ENCODE measurements at places on chromosomes 13 and 19.

GRCh38 chr19:501646-502045, 5.4 kb downstream of the MADCAM1 start:
- no peak for DNase-seq
- H3K27me3 ChIP-seq = peaks cover 21% of the 10 kb centered on the region
- H3K27ac ChIP-seq = no peak overlapping the region
- H3K4me3 ChIP-seq = no peak overlapping the region
- H3K4me1 ChIP-seq = peaks cover 16% of the 10 kb centered on the region

DNA sequence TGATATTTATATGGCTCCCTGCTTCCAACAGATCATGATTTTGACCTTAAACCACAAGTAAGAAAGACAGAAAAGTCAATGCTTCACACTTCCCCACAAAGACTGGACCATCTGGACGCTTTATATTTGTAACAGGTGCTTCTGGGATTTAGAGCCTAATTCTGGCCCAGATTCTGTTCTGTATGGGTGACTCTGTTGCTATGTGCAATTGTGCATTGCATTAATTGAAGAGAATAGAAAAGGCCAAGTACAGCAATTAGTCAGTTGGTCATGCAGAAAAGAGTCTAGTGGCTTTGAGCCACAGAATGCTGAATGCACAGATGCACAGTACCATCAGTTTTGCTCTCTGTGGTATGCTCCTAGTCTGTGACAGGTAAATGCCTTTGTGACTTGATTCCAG, 657.4 kb upstream of the ATXN8OS start:
- H3K4me1 ChIP-seq = no peaks in the 10 kb centered on the region
- H3K27me3 ChIP-seq = no peaks in the 10 kb centered on the region
- DNase-seq = no peak
- H3K27ac ChIP-seq = no peak overlapping the region

- no peak overlapping the region for H3K4me3 ChIP-seq
- H3K4me1 ChIP-seq = peaks cover 22% of the 10 kb centered on the region
- H3K27ac ChIP-seq = no peak overlapping the region
- peaks cover 7% of the 10 kb centered on the region for H3K27me3 ChIP-seq
- DNase-seq = peak; percentile 40
Observed at GRCh38 chr13:45728759-45729158, 26.6 kb downstream of the CBY2 start.

DNA sequence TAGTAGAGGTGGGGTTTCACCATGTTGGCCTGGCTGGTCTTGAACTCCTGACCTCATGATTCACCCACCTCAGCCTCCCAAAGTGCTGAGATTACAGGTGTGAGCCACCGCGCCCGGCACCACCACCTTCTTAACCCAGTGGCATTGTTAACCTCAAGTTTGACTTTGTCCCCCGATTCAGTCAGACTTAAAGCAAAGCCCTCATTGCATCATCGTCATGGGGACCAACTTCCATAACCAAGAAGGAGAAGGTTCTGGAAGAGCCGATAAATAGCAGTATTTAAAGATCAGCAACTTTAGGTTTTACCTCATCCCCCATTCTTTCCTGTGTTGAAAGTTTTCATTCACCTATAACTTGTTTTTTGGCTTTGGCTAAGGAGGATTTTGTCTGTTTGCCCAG, 6.7 kb upstream of the INAFM1 start:
- peaks cover 10% of the 10 kb centered on the region for H3K4me1 ChIP-seq
- peaks cover 41% of the 10 kb centered on the region for H3K36me3 ChIP-seq
- H3K27me3 ChIP-seq = peaks cover 12% of the 10 kb centered on the region
- no peak for DNase-seq

GRCh38 chr13:25738342-25739196, 313.2 kb downstream of the SHISA2 start:
- H3K4me3 ChIP-seq = no peak overlapping the region
- H3K27ac ChIP-seq = no peak overlapping the region
- peaks cover 23% of the 10 kb centered on the region for H3K4me1 ChIP-seq
- H3K27me3 ChIP-seq = no peaks in the 10 kb centered on the region

GRCh38 chr19:13986348-13986904, 19.7 kb downstream of the RFX1 start:
- peaks cover 17% of the 10 kb centered on the region for H3K27me3 ChIP-seq
- peaks cover 12% of the 10 kb centered on the region for H3K36me3 ChIP-seq
- peak; percentile 82 for DNase-seq
- peak overlapping the region; percentile 82 for H3K27ac ChIP-seq

GRCh38 chr13:33524086-33524485, 238.5 kb upstream of the STARD13 start:
- no peak overlapping the region for H3K27ac ChIP-seq
- H3K27me3 ChIP-seq = no peaks in the 10 kb centered on the region
- DNase-seq = no peak

- H3K27me3 ChIP-seq = peaks cover 3% of the 10 kb centered on the region
- H3K27ac ChIP-seq = no peak overlapping the region
- DNase-seq = no peak
- H3K4me3 ChIP-seq = no peak overlapping the region
- no peaks in the 10 kb centered on the region for H3K4me1 ChIP-seq
- no peaks in the 10 kb centered on the region for H3K36me3 ChIP-seq
Observed at GRCh38 chr13:111415246-111415645, 94.8 kb downstream of the TEX29 start.

- peaks cover 3% of the 10 kb centered on the region for H3K27me3 ChIP-seq
- H3K4me3 ChIP-seq = no peak overlapping the region
- no peak overlapping the region for H3K27ac ChIP-seq
- peaks cover 11% of the 10 kb centered on the region for H3K36me3 ChIP-seq
- peaks cover 7% of the 10 kb centered on the region for H3K4me1 ChIP-seq
- no peak for DNase-seq
Observed at GRCh38 chr13:24500977-24501376, 11.6 kb downstream of the PARP4 start.

- peak overlapping the region; percentile 98 for H3K4me3 ChIP-seq
- DNase-seq = no peak
- H3K36me3 ChIP-seq = peaks cover 18% of the 10 kb centered on the region
Observed at GRCh38 chr19:52941941-52942385, 18.7 kb upstream of the ZNF888 start.

DNA sequence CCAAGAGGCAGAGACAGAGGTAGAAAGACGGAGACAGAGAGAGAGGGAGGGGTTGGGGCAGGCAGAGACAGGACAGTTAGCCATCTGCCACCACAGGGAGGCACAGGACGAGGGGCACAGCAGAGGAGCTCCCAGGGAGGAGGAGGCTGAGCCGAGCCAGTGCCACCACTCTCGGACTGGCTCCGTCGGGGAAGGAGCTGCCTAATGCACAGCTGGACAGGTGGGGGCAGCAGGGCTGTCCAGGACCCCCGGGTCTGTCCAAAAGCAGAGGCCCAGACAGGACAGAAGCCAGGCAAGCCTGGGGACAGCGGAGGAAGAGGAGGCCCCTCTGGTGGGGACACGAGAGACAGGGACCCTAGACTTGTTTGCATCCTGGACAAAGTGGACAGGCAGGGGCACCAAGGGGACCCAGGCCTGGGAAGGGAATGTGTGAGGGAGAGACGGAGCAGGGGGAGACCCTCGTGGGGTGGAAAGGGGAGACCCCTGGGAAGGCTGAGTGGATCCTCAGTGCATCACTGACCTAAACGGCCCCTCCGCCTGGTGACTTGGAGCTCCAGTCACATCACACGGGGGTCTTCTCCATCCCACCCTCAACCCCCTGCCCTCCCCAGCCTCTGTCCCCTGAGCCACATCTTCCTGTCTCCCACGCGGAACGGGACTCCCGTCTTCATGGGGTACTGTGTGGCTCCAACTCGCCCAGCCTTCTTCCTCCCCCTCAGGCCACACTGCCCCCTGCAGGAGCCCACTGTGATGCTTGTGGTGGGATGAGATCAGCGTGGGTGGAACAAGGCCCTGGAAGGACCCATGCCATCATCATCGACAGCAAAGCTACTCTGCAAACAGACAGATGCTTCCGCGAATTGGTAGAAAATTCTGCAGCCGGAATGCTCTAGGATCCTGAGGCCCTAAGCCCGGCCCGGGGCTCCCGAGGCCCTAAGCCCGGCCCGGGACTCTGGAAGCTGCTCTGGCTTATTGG, 915 bp downstream of the F10 start:
- peaks cover 4% of the 10 kb centered on the region for H3K36me3 ChIP-seq
- H3K4me1 ChIP-seq = no peaks in the 10 kb centered on the region
- peaks cover 13% of the 10 kb centered on the region for H3K27me3 ChIP-seq
- H3K4me3 ChIP-seq = no peak overlapping the region
